Transverse colon (tissue), 4 donors: ENCODE measurements at places on chromosomes 3 and 15. TPM values are rescaled to one million over a fixed set of nuclear protein-coding genes. Genes with fewer than 3 reads are reported as not detected.

NOP10 gene
- total RNA-seq: 164 TPM

TARS3 gene
- 55.7 TPM for total RNA-seq

CAPN3 gene
- total RNA-seq: 19.7 TPM

CD276 gene
- 26.8 TPM for total RNA-seq

ADPGK gene
- 31.7 TPM for total RNA-seq

NLGN1 gene
- total RNA-seq: not detected

LRRC58 gene
- total RNA-seq: 11.1 TPM

RPL39L gene
- 5.6 TPM for total RNA-seq

ITIH1 gene
- total RNA-seq: not detected

TMEM44 gene
- total RNA-seq: 60.3 TPM

RTP3 gene
- total RNA-seq: not detected

GTPBP8 gene
- total RNA-seq: 6.7 TPM

IQCH gene
- total RNA-seq: 1.6 TPM

SEMA3F gene
- total RNA-seq: 2.5 TPM

RBP2 gene
- not detected for total RNA-seq

PRSS50 gene
- not detected for total RNA-seq
